Fibroblast of mammary gland (primary cell): ENCODE measurements at places on chromosomes 5 and 9.

GRCh38 chr5:160315968-160316367 is 3.6 kb upstream of the CCNJL start:
- no peak for DNase-seq

DNA sequence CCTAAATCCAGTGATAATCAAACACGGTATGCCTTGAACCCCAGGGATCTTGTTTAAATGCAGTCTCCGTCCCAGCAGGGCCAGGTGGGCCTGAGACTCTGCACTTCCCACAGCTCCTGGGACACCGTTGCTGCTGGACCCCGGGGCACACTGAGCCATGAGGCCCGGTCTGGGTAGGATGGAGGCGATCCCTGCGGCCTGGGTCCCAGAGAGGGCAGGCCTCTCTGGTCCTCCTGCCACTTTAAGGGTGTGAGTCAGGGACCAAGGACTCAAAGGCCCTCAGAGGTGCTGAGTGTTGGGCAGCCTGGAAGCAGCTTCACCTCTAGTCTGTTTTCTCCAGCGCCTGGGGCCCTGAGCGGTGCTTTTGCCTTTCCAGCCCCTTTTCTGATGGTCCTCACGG is 34.1 kb upstream of the SLC9A3 start:
- DNase-seq = no peak

DNA sequence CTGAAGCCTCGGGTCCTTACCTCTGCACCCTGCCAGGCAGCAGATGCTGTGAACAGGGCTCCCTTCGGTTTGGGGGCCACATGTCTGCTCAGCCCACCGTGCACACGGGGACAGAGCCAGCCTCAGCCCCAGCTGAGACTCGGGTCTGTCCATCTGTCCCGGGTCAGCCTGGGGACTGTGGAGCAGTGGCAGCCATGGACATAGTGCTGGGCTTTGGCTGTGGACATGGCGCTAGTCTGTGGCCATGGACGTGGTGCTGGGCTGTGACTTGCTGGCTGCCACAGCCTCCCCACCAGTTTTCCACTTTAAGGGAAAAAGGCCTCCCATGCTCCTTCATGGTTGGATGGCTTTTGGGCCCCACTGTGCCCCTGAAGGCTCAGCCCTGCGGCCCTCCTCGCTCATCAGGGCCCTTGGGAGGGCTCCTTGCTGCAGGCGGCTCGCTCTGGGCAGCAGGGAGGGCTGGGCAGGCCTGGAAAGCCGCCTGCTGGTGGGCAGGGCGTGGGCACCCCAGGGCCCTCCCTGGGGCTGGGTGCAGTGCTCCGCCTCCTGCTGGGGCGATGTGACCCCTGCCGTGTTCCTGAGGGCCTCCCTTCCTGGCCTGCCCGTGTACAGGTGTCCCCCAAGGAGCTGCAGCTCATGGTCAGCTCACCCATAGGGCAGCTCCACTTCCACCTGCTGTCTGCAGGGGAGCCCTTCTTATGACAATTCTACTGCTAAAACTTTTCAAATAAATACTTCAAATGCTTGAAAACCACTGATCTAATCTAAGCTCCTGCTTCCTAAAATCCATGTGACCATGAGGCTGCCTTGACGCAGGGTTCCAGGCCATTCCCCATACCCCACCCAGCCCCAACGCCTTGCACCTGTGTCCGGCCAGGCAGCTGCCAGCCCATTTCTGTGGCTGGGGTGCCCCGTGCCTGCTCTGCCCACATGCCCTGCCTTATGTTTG is 112.1 kb upstream of the LMX1B start:
- no peak for DNase-seq

DNA sequence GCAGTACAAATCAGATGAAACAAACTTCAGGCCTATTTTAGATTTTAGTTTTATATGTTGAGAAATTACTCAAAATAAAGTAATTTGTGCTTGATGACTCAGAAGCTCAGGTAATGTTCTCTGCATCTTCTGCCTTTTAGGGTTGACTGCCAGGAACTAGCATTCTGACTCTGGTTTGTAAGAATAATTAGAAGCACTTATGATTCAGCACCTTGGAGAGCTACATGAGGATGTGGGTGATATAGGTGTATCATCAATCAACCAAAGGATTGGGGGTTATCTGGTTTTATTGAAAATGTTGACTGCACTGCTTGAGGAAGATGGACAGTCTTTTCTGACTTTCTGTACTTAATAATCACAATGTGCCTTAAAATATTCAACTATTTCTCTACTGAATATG is 118.7 kb upstream of the SGCD start:
- peak; percentile 50 for DNase-seq

DNA sequence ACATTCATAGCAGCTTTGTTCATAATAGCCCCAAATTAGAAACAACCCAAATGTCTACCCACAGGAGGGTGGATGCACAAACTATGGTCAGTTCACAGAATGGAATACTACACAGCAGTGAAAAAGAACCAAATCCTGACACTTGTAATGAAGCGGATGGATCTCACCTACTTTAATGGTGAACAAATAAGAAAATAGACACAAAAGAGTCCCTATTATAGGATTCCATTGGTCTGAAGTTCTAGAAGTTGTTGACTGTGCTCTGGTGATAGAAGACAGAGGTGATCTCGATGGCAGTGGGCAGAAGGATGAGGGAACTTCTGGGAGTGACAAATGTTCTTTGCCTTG is 20.6 kb upstream of the LAMC3 start:
- DNase-seq = no peak

DNA sequence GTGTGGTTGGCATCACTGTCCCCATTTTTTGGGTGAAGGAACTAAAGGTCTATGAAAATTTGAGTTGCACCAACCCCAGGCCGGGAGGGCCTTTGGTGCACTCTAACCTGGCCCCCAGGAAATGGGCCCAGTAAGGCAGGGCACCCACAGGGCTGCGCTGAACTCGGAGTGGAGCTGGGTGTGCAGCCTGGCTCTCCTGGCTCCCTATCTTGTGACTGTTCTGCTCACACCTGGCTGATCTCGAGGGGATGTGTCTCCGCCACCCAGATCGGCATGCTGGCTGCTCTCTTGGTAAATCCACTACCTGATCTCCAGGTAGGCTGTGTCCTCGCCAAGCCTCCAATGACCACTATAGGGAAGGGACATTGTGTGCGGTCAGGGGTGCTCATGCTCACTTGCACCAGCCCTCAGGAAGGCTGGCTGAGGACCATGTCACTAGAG is 259.8 kb downstream of the NSG2 start:
- DNase-seq = no peak

GRCh38 chr9:32574858-32575257 is 1.9 kb upstream of the NDUFB6 start:
- no peak for DNase-seq

GRCh38 chr5:43192558-43193180 is 644 bp downstream of the NIM1K start:
- DNase-seq = peak; percentile 40

- DNase-seq = no peak
Observed at GRCh38 chr5:60463179-60463868, 236.6 kb downstream of the DEPDC1B start.

DNA sequence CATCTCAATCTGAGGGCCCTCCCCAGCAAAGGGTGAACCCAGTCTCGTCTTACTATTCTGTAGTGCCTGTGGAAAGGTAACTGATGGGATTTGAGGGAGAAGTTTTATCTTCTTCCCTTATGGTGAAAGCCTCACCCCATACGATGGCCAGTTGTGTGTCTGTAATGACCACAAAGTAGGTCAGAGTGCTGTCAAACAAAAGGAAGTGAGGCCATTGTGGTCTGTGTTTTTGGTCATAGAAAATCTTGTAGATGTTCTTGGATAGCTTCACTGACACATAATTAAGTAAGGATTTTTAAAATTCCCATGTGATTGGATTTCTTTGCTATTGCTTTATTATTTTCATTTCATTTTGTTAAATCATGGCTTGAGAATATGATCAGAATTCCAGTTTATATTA is 505.1 kb upstream of the KLF4 start:
- peak; percentile 38 for DNase-seq

DNA sequence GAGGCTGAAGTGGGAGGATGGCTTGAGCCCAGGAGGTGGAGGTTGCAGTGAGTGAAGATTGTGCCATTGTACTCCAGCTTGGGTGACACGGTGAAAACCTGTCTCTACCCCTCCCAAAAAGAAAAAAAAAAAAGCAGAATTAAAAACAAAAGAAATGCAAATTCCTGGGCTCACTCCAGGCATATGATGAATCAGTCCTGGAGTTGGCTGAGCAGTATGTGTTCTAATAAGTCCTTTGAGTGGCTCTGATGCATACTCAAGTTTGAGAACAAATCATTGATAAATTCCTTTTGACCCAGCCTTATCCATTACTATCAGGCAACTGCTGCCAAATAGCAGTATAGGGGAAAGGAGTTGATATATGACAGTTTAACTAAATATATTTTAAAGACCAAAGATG is 28.3 kb downstream of the UHRF2 start:
- peak; percentile 61 for DNase-seq

- peak; percentile 25 for DNase-seq
Observed at GRCh38 chr9:77507212-77507961, 140.7 kb downstream of the GNA14 start.

DNA sequence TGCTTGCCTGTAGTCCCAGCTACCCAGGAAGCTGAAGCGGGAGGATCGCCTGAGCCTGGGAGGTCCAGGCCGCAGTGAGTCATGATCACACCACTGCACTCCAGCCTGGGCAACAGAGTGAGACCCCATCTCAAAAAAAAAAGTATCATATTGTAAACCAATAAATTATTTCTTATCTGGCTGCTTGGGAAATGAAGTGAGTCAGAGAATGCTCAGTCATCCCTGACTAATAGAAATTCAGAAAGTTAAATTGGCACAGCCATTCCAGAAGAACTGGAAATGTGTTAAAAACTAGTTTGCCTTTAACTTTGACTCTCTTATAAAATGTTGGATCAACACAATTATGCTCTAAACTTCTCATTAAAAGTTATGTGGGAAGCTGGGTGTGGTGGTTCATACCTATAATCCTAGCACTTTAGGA is 9.8 kb upstream of the GNE start:
- DNase-seq = peak; percentile 71

DNA sequence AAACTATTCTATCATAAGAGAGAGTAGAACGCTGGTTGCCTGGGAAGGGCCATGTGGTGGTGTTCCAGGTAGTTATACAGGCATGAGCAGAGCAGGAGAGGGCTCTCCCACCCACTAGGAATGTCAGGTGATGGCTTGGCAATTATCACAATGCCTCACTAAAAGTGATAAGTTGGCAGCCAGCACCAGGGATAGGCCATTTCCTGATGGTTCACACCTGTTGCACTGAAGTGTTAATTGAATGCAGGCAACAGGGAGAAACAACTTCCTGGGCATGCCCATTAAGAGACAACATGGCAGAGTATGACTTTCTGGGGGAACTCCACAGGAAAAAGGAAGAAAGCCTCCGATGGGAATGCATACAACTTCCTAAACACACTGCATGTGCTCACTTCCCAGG is 593.2 kb downstream of the ELAVL2 start:
- DNase-seq = no peak

DNA sequence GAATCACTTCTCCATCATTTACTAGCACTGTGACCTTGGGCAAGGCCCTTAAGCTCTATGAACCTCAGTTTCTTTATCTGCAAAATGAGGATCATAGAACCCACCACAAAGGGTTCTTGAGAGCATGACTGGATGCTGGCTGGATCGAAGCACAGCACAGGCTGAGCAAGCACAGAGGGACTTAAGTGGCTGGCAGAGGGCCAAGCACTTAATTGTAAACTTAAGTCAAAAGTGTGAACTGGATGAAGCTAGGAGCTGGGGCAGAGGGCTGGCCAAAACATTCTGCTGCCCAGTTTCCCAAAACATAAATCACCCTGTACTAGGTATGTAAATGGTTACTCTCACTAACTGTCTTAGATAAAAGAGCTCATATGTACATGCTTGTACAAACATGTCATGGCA is 112.3 kb upstream of the WWC1 start:
- DNase-seq = peak; percentile 46

GRCh38 chr9:128393145-128393775 is 22.1 kb downstream of the URM1 start:
- no peak for DNase-seq

- DNase-seq = no peak
Observed at GRCh38 chr9:4805191-4805918, 12.6 kb downstream of the RCL1 start.

DNA sequence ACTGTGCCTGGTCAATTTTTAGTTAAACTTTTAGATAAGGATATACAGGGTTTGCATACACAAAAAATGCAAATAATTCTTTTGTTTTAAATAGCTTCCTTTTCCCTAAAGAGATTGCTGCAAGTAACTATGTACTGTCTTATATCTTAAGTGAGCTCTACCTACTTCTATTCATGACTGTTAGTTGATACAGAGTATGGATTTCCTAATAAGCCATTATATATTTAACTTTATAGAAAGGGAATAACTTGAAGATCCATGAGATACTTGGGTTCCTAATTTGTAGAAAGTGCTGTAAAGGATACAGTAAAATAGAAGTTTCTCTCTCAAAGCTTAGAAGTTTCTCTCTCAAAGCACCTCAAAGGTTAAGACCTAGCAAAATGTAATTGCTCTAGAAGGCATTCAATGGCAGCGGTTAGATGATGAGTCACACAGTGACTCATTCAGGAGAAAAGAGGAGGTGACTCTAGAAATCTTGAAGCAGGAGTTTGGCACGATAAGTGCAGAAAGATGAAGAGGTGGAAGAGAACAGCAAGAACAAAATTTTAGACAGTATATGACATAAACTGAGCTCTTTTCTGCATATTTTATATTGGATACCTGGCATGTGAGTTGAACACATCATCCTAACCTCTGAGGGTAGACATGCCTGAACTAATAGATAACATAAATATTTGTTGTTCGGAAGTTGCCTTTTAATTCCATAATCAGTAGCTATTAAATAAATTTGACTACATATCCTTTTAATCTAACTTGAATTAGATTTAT is 5.5 kb upstream of the DNAJC21 start:
- DNase-seq = peak; percentile 91

DNA sequence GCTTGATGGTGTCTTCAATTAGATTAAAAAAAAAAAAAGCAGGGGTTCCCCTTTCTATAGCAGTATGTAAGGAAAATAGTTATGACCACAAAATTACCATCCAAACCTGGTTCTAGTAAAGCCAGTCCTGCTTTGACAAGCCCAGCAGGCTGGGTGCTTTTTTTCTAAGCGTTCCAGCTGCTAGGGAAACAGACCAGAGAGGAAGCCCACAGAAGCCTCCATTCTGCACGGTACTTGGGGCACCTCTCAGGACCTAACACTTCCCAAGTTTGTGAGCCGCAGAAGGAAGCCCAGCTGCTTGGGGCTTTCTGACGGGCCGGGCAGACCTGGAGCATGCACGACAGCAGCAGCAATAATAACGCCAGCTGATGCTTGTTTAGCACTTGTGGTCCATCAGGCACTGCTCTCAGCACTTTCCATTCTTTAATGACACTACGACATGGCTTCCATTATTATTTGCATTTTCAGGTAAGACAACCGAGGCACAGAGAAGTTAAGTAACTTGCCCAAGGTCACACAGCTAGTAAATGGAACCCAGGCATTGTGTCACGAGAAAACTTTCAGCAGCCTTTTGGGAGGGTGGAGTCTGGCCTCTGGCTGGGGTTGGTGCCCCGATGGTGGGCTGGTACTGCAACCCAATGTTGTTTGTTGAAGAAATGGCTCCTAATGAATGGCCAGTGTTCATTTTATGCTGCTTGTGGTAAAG is 15.4 kb downstream of the LMX1B start:
- DNase-seq = no peak
